NCI-H226 (cell line): ENCODE measurements at places on chromosomes 11 and 22.
A peak's percentile ranks its signal among the peaks of the same experiment; 100 is the strongest.

DNA sequence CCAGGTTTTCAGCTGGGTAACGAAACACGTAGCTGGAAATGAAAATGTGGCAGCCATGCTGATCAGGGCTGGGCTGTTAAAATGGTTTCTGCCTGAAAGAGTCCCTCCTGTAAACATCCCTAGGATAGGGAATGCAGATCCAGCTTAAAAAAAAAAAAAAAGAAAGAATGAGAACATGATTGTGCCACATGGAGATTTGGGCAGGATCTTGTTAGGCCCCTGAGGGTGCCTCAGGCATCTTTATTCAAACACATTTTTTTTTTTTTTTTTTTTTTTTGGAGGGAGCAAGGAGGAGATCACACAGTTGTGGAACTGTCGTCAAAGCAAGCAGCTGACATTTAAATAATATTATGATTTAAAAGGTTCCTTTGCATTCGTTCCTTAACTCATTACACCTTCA, 900.3 kb downstream of the OPCML start:
- DNase-seq: no peak

DNA sequence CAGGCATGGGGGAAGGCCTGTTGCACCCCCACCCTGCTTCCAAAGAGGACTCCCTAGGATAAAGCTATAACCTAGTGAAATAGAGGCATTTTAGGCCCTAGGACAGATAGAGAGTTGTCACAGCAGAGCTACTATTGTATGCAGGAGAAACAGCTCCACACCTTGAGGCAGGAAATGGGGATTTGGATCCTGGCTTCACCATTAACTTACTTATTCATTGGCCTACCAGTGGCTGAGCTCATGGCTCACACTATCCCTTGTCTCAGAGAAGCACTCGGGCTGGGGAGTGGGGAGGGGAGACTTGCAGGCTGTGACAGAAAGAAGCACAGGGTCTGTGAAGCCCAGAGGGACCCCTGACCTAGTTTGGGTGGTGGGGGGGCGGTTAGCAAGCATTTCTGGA, 999 bp upstream of the PDE2A start:
- no peak for DNase-seq

- no peak for DNase-seq
These were observed 837 bp upstream of the BID start for GRCh38 chr22:17774926-17775685.

- DNase-seq: no peak
These were observed 31.4 kb downstream of the KCNC1 start for GRCh38 chr11:17766073-17766359.

- no peak for DNase-seq
These were observed 19.6 kb downstream of the DAGLA start for GRCh38 chr11:61699737-61700160.

DNA sequence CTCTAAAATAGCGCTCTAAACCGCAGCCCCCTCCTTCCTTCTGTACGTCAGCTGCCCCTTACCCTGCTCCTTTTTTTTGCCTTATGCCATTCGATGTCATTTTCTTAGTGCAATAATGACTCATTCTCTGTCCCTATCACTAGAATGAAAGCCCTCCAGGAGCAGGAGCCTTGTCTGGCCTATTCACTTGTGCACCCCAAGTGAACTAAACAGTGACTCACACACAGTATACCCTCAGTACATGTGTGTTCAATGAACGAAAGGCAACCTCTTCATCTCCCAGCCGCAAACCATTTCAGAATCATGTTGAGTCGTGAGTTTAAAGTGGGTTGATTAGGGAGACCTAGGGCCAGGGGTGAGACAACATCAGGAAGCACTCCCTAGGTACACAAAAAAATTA, 50.7 kb upstream of the SPATA19 start:
- no peak for DNase-seq

- no peak for DNase-seq
These were observed 52.5 kb downstream of the ANO1 start for GRCh38 chr11:70130636-70131035.

GRCh38 chr11:47659276-47659675, 16.9 kb upstream of the MTCH2 start:
- DNase-seq: no peak

- no peak for DNase-seq
These were observed 17.4 kb downstream of the AMOTL1 start for GRCh38 chr11:94785509-94785908.

GRCh38 chr11:133832096-133832990, 13.0 kb downstream of the SPATA19 start:
- no peak for DNase-seq

- no peak for DNase-seq
These were observed 37.9 kb downstream of the IZUMO1R start for GRCh38 chr11:94342250-94342649.

DNA sequence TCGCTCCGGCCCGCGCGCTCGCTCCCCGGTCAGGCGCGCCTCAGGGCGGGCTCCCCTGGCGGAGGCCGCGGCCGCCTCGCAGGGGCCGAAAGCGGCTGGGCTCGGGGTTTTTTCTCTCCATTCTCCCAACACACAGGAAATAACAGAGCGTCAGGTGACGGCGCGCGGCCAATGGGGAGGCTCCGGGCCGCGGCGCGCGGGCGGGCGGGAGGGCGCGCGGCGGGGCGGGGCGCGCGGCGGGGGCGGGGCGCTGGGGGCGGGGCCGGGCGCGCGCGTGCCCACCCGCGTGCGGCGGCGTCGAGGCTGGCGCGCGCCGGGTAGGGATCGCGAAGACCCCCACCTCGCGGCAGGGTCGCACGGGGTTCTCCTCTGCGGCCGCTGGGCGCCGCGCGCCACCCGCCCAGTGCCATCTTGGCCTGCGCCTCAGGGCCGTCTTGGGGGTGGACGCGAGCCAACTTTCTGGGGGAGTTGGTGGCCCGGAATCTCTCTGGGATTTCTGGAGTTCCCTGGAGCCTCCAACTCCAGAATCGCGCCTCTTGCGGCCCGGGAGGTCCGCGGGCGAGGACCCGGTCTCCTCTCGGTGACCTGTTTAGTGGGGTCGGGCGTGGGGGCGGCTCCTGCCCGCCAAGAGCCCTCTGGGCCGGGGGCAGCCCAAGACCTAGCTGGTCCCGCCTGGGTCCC, at the start of gene TCF20:
Gene TCF20, minus strand, starts transcription at position 144 of the 681 bp plus-strand sequence. CDS start 55,348 bp downstream, outside the sequence.
- peak; percentile 55 for DNase-seq

DNA sequence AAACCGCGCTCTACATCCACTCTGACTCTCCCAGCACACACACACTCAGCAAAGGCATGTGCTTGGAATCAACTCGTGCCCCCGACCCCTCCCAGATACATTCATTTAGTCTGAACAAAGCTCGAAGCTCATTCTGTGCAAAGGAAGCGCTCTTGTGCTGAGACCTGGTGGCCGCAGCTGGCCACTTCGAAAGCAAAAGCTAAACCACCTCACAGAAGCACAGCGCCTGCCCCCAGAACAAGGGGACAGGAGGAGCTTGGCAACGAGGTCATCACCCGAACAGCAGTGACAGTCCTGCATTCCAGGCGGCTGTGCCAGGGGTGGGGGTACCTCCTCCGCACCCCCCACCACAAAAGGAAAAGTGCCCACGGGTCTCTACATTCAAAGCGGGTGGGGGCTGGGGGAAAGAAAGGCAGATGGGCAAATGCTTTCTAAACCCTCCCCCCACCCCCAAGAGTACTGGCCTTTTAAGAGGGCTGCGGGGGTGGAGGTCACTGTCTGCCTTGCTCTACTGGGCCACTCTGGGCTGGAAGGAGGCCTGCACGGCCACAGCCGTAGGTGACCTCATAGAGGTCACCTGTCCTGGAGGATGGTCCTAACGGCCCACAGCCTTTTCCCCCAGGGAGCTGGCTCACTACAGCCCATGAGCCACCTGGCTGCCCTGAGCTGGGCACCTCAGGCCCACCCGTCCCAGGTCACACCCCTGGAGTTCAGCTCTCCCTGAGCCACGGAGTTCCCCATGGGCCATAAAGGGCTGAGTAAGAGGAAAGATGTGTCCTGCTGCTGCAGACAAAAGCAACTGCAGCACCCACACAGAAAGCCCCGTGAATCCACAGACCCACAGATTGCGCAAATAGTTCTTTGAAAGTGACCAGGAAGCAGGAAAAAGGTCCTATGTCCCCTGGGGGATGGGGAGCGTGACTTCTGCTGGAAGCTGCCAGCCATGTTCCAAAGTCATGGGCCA, 21.3 kb downstream of the CBX7 start:
- no peak for DNase-seq

- DNase-seq: no peak
These were observed 57.9 kb downstream of the SYTL2 start for GRCh38 chr11:85752890-85753581.

DNA sequence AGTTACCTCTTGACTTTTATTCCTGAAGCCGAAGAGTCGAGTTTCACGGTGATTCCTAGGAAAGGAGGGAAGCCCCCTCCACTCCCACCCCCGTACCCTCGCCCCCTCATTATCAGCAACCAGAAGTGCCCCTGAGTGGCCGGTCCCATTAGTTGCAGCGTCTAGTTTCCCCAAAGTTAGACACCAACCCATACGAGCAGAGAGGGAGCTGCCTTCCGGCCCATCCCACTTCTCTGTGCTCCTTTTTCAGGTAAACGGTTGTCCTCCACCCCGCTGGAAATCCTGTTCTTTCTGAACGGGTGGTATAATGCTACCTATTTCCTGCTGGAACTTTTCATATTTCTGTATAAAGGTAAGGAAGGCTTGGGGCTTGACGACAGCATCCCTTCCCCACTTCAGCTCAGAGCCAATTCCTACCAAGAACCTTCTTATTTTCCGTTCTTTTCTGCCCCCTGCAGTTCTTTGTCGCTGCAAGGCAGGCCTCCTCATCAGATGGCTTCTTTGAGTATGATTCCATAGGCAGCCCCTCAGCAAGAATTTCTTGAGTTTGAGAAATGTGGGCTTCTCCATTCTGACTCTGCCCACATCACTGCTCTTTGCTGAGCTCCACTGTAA, 701 bp downstream of the TMEM216 start:
- DNase-seq: no peak

GRCh38 chr11:62143727-62144126, 19.9 kb downstream of the INCENP start:
- DNase-seq: no peak

- no peak for DNase-seq
These were observed 14.9 kb downstream of the KDELR3 start for GRCh38 chr22:38482662-38483308.

DNA sequence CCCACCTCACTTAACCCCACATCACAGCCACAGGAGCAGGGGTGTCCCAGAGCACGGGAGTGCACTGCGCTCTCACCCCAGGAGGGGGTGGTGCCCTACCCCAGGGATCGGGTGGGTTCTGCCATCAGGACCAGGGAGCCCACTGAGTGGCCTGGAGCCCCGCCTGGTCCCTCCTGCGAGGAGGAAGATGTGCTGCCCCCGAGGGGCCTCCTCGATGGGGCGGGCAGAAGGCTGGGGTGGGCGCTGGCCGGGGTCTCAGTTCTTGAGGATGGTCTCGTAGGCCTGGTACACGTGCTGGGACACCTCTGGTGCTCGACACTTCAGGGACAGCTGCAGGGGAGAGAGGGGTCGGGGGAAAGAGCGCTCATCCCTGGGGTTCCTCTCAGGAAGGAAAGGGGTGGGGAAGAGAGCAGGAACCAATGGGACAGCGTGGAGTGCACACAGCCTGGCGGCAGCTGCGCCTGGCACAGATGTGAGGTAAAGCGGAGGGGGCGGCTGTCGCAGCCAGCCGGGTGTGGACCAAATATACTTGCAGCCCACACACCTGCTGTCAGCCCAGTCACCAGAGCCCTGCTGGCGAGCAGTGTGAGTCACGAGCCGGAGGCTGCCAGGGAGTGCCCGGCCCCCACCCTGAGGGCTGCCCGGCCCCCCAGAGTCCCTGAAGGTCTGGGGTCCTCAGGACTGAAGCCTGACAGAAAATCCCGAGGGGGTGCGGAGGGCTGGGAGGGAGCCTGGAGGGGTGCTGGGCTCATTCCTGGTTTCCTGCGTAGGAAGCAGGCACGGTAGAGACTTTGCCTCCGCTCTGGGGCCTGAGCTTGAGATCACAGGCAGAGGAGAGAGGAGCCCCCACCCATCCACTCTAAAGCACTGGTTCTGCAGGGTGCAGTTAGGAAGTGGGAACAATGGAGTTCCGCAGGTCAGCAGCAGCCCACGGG, 13.3 kb upstream of the RASL10A start:
- peak; percentile 50 for DNase-seq

- DNase-seq: no peak
These were observed 80.8 kb downstream of the SGSM3 start for GRCh38 chr22:40451210-40451609.

GRCh38 chr22:45968003-45968650, 8.8 kb downstream of the WNT7B start:
- no peak for DNase-seq

- DNase-seq: no peak
These were observed 96.2 kb downstream of the PDHX start for GRCh38 chr11:35012467-35013191.

- no peak for DNase-seq
These were observed 106.2 kb upstream of the RASSF10 start for GRCh38 chr11:12902791-12903486.

DNA sequence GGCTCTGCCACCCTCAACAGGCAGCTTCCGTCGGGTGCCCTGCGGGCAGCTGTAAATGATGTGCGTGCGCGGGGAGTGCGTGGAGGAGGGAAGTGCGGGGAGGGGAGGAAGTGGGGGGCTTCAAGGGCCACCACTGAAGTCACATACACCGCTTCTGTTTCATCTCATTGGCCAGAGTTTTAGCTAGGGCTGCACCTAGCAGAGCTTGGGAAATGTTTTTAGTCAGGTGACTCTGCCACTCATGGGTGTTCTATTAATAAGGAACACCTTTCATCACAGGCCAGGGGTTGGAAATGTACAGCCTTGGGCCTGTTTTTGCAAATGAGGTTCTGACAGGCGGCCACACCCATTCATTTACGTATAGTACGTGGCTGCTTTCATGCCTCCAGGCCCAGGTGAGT, 14.6 kb downstream of the FAM118A start:
- no peak for DNase-seq

DNA sequence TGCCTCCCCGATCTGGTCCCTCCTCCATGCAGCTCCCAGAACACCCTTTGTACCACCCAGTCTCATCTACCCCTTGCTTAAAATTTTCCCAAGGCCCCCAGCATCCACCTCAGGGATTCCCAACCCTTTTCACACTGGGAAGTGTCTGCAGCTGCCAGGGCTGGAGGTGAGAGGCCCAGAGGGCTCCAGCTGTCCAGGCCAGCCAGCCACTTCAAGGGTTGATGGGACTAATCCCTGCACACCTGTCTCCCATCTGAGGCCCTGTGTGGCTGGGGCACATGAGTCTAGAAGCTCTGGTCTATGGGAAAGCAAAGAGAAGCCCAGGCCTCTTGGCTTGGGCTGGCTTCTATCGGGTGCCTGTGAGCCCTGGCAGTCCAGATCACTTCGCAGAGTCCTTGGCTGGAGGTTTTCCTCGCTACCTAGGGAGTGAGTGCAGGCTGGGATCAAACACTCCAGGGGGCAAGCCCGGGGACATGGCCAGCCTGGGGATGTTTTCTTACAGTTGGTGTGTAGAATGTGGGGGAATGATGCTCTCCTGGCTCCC, 41.1 kb upstream of the TPBGL start:
- DNase-seq: no peak

GRCh38 chr11:115153731-115154354, 350.4 kb downstream of the CADM1 start:
- no peak for DNase-seq

GRCh38 chr22:40642316-40642715, 5.8 kb upstream of the MRTFA start:
- DNase-seq: no peak
